NCI-H510A treated with DMSO at 0.1 percent for 48 hours (cell line): ENCODE measurements at places on chromosomes 2 and 18.

DNA sequence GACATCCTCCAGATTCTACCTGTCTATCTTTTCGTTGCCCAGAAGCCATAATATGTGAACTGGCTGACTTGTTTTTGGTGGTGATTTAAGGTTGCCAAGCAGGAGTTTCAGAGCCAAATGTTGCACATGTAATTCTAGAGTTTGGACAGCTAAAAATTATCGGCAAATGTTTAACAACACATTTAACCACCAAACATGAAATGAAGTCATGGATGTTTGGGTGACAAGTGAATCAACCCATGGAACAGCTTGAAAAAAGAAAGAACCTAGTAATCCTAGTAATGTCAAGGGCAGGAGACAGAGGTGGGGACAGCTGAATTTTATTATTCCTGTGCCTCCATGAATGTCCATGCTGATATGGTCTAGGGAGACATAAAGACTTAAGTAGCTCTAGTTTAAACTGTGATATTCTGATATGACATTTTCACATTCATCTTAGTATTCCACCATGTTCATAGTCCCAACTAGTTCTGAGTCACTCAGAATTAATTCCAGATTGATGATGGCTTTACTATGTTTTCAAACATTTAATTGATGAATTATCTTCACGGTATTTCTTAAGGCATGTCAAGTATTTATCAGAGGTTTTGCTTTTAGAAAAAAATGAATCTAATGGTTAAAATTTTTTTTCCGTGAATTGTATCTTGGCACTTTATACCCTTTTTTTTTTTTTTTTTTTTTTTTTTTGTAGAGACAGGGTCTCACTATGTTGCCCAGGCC is 101.7 kb downstream of the SOCS6 start:
- no peak for DNase-seq

DNA sequence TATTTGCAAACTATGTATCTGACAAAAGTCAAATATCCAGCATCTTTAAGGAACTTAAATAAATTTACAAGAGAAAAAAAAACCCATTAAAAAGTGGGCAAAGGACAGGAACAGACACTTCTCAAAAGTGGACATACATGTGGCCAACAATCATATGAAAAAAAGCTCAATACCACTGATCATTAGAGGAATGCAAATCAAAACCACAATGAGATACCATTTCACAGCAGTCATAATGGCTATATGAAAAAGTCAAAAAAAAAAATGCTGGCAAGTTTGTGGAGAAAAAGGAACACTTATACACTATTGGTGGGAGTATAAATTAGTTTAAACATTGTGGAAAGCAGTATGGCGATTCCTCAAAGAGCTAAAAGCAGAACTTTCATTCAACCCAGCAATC is 130.3 kb upstream of the LHCGR start:
- no peak for DNase-seq

DNA sequence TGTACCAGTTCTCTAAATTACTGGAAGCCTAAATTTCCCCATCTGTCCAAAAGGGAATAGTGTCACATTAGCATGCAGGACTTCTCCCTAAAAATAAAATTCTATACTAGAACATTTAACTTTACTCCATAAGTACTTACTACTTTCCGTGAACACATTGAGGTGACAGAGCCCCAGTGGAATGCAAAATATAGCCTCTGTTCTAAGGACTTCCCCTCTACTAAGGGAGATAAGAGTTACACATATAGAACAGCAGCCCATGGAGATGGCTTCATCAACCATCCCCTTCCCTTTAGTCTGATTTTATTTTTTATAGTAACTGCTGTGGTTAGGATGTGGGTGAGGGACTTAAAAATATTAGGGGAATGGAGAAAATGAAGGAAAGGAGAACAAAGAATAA is 68.9 kb upstream of the STPG4 start:
- DNase-seq, result no peak

DNA sequence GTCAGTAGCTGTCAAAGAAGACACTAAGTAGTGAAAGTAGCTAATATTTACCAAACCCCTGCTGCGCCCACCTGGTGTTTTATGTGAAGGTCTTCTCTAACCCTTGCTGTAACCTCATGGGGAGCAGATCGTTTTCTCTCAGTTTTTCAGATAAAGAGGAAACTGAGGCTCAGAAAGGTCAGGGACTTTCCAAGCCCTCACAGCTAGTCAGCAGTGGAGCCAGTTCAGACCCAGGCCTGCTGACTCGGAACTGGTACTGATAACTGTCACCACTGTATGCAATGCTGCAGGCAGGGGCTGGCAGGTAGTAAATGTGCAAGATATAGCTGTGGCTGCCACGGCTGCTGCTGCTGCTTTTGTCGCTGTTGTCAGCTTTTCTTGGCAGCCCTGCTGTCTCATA is 69.1 kb downstream of the LRRFIP1 start:
- no peak for DNase-seq

DNA sequence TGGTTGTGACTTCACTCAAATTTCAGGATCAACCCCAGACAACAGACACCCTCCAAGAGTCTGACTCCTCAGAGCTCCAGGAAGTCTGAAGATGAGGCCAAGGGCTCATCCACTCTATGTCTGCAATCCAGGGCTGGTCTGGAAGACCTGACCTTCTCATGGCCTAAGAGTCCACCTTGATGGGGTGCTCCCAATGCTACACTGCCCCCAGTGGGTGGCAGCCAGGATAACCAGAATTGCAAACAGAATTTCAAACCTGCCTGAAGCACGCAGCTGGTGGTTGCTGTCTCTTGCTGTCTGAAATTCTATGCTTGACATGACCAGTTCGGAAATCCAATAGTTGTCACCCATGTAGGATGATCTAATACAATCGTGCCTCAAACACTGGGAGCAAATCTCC is 96.0 kb downstream of the UXS1 start:
- DNase-seq, result no peak
